ENCODE measurements at places on chromosomes 7 and 10.

GRCh38 chr10:52332815-52333214 lies 18.7 kb downstream of the DKK1 start:
- no peak for DNase-seq

DNA sequence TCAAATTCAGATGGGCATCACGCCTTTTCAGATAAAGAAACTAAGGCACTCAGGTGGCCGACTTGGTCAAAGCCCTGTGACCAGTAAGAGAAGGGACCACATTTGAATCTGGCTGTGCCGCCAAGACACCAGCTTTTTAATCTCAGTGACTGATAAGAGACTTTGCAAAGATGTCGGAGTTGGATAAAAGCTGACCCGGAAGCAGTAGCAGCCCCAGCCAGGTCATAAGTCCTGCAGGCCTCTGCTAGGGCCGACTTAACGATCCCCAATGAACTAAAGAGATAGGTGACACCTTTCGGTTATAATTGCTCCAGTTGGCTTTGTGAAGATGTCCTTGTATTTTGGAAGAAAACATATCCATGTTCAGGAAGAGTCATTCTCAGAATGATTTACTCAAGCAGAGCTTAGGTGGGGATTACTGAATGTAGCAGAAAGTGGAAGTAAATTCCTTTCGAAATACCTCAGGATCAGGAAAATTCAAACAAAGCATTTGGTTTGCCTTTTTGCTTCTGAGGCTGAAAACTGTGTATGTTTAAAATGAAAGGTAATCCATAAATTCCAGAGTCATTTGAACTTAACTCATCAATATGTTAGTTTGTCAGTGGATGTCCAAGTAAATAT lies 164.2 kb upstream of the PITRM1 start:
- no peak for DNase-seq

DNA sequence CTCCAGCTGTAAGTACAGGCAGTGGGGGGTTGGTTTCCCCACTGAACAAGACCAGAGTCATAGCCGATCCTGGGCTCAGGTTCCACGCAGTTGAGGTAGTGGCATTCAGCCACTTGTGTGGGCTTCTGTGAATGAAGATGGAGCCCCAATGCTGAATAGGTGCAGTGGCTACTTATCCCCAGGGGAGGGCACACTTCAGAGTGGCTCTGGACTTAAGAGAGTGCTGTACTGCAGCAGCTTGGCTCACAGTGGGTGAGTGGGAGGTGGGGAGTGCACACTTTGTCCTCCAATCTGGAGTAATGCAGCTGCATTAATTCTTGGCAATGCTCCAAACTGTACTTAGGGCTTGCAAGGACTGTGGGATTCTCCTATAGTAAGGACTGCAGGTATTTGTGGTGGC lies 81.9 kb downstream of the BUB3 start:
- peak; percentile 46 for DNase-seq

DNA sequence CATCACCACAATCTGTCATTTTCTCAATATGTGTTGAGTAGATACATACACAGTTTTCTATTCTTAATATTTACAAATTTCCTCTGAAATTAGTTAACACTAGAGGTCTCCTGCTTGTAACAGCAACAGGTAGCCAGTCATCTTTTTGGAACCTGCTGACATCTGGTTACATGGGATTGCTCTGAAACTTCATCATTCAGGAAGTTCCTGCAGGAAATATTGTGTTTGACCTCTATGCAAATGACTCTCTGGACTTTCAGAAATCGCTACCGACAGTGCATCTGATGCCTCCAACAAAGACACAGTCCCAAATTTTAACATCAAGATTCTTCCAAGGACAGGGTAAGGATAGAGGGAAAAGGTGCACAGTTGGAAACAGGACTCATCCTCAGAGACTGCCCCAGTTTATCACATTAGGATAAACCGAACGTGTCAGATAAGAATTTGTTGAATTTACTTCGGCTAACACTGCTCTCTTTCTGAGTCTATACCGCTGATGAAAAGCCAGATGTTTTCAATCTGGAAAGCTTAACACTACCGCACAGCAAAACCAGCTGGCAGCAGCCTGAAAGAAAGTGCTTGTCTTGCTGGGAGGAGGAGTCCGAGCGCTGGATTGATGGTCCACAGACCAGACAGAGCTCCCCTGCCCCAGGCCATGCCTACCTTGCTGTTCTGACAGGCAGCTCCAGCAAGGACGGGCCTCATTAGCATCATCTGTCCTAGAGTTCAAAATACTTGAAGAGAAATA lies 633.4 kb downstream of the PARD3 start:
- DNase-seq, result no peak

GRCh38 chr7:31096877-31097258 lies 44.8 kb downstream of the ADCYAP1R1 start:
- DNase-seq, result peak; percentile 56

DNA sequence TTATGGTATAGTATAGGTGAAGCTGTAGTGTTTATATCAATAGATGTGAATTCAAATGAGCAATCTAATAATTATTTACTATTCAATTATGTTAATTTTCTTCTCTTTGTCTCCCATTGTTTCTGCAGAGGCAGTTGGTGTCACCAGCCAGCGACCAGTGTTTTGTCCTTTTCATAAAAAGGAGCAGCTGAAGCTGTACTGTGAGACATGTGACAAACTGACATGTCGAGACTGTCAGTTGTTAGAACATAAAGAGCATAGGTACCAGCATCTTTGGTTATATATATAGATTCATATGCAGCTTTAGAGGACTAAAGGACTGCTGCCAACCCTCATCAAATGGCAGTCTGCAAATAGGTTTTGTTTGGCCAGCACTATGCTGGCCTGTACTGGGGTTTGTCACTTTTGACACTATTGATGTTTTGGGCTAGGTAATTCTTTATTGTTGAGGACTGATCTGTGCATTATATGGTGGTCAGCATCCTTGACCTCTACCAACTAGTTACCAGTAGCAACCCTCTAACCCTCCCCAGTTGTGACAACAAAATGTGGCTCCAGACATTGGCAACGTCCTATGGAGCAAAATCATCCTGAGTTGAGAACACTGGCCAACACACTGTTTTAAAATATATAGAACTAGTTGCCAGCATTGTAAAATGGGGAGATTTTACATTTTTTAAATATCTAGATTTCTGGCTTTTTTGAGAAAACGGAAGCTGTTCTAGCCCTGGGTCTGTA lies 59.2 kb downstream of the TRIM24 start:
- no peak for DNase-seq

GRCh38 chr10:92274071-92274470 lies 16.8 kb downstream of the CPEB3 start:
- DNase-seq, result no peak

DNA sequence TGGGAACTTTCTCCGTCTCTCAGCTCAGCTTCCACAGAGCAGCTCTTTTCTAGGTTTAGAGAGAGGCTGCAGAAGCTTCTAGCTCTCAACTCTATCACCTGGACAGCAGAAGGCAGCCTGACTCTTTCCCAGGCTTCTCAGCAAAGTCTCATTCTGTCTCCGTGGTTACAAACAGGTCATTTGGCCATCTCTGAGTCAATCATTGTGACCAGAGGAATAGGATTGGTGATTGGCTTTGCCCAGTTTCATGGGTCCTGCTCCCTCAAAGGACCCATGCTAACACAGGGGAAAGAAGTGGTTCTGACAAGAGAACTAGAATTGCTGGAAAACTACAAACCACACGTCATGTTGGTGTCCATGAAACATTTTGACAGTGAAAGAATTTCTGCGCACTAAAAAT lies 43.6 kb downstream of the PRR15 start:
- DNase-seq, result no peak

- no peak for DNase-seq
These were observed 240.9 kb upstream of the KAT6B start for GRCh38 chr10:74585231-74586087.

DNA sequence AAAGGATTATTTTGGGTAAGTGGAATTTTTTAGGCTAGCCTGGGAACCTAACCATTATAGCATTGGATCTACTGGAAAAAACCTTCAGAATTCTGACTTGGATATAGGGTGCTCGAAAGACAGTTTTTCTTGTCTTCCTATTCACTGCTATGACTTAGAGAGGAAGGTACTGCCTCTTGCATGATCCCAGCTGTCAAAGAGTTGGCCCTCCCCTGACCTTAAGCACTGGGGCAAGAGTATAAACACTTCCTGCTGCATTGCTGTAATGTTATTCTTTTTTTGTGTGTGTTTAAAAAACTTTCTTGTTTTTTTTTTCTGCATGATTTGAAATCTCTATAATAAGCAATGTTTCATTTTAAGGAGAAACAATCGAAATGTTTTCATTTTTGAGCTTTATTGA lies 113.0 kb downstream of the LRMDA start:
- DNase-seq, result no peak

GRCh38 chr10:28429573-28430216 lies 103.2 kb upstream of the WAC start:
- DNase-seq, result no peak

DNA sequence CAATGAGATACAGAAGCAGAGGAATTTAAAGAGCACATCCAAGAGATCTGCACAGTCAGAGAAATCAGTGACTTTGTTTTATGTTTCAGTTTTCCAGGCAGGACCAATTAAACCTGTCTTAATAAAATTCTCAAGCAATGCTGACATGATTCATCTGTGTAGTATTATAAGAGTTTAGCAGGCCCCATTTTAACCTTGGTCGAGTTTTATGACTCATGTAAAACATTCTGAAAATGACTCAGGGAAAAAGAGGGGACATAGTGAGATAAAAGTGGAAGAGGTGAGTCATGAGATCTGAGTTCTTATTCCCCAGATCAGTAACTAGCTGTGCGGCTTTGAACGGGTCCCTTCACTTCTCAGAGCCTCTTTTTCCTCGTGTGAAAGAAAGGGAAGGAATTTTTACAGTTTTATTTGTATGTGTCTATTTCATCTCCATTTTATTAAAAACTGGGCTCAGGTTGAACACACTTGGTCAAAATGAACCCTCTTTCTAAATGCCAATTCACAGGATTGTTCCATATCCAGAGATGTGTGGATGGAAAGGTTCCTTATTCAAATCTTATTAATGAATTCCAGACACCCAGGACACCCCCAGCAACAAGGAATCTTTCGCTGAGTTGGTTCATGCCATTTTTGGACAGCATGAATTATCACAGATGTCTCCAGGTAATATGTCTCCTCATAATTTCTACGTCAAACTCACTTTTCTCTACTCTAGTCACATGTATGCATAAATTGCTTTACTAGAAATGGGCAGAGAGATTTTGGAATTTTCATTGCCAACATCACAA lies 143.2 kb downstream of the JAZF1 start:
- no peak for DNase-seq

DNA sequence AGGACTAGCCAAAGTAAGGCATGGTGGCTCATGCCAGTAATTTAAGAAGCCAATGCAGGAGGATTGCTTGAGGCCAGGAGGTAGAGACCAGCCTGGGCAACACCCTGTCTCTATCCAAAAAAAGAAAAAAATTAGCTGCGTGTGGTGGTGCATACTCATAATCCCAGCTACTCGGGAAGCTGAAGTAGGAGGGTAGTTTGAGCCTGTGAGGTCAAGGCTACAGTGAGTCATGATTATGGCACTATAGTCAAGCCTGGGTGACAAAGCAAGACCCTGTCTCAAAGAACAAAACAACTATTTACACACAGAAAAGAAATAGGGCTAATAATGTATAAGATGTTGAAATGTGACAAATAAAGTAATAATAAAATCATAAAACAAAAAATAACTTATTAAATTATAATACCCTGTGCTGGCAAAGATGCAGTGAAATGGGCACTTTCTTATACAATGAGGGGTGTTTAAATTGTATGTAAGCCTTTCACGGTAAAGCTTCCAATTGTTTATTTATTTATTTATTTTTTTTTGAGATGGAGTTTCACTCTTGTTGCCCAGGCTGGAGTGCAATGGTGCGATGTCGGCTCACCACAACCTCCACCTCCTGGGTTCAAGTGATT lies 175.2 kb downstream of the TPST1 start:
- no peak for DNase-seq

DNA sequence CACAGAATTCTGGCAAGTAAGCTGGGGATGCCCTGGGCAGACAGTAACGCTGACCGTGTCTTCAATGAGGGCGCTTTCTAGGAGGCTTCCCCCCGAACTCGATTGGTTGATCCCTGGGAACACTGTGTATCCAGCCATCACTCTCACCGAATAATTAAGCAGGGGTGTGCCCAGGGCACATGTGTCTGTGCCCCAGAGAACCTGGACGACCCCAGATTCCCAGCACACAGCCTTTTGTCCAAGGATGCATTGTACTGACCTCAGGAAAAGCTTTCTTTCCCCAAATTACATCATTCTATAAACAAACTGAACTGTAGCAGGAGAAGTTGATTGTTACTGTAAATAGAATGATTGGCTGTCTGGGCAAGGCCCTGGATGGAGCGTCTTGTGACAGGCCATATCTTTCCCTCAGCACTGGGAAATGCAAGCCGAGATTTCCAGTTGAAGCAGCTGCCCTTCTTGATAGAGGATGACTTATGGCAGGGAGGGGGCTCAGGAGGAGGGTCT lies 6.6 kb upstream of the DEPP1 start:
- no peak for DNase-seq

- no peak for DNase-seq
These were observed 34.8 kb downstream of the BTRC start for GRCh38 chr10:101388676-101389276.

- no peak for DNase-seq
These were observed 45.2 kb upstream of the ZRANB1 start for GRCh38 chr10:124896751-124897150.

DNA sequence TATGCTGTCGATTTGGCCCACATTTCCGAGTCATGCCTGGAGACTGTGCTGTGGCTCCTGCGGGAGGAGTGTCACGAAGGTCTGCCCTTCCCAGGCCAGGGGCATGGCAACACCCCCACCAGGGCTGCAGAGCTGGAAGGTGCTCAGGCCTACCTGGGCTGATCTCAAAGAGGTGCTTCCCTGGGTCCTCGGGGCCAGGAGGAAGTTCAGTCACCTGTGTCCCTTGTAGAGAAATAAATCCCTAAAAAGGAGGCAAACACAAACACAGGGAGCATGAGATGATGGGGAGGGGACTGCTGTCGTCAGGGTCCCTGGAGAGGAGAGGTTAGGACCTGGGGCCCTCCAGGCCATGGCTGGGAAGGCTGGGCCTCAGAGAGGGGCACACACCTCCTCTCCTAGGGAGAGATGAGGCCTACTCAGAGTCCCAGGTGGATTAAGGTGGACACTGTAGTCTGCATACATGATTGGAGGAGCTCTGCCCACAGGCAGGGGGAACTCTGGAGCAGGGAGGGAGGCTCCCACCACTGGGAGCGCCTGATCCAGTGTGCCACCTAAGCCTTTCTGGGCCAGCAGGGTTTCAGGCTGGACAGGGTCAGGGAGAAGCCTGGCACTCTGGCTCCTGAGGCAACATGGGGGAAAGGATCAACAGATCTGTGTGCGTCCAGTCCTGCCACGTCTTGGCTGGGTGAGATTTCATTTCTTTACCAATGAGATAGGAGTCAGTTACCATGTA lies 49.4 kb downstream of the ARHGAP22 start:
- peak; percentile 72 for DNase-seq

Measured in osteocyte (in vitro differentiated cells).